ENCODE measurements at places on chromosomes 2 and 18.

GRCh38 chr2:231545105-231545902 lies 15.1 kb upstream of the NMUR1 start:
- DNase-seq: peak; percentile 74

- no peak for DNase-seq
Measured at GRCh38 chr2:43105586-43106558, 120.5 kb downstream of the ZFP36L2 start.

DNA sequence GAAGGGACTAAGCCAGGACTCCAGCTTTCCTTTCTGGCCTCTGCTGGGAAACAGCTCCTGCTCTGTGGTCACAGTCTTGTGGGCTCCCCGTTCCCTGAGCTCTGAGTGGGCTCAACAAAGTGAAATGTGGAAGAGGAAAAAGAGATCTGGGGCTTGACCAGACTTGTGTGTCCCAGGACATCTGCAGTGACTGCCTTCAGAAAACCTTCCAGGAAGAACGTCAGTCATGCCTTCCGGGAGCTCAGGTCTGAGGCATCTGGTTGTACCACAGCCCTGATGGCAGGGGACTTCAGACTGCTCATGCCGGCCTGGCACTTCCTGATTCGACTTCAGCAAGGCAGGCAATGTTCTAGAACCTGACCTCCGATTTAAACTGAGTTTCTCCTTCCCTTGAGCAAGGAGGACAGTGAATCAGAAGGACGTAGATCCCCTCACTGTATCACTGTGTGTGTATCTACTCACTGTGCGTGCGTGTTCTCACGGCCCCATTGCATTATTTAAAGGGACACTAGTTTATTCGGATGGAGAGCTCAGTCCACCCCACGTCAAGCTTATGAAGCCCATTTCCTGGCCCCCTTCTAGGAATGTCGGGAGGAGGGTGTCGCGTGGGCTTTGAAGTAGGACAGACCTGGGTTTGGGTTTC lies 548 bp upstream of the FBLN7 start:
- no peak for DNase-seq

DNA sequence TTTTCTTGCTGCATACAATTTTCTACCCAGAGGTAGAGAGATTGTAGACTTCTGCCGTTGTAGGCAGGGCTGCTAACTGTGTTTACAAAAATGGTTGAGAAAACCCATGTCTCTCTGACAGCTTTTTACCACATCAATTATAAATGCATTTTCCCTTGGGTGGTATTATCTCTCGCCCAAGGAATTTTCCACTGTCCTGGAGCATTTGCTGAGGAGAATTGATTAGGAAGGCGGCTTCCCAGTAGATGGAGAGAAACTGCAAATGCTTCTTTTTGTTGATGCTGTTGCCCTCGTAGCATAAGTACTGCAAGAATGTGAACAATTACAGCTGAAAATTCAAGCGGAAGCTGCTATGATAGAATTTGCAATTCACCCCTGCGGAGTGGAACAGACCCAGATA lies 1007.7 kb upstream of the KLHL29 start:
- no peak for DNase-seq

DNA sequence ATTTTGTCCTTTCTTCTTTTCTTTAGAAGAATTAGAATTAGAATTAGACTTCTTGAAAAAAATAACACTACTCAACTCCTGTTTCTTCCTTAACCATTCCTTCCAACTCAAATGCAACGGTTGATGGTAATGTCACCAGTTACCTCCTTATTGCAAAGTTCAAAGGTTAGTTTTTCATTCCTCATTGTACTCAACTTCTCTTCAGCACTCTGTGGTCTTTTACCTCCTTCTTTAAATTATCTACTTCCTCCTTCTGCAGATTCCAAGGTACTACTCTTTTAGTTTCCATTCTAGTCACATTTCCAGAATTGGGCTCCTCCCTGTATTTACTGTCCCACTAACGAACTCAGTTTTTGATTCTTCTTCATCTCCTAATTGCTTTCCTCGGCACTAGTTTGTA lies 700.7 kb downstream of the SATB2 start:
- no peak for DNase-seq

DNA sequence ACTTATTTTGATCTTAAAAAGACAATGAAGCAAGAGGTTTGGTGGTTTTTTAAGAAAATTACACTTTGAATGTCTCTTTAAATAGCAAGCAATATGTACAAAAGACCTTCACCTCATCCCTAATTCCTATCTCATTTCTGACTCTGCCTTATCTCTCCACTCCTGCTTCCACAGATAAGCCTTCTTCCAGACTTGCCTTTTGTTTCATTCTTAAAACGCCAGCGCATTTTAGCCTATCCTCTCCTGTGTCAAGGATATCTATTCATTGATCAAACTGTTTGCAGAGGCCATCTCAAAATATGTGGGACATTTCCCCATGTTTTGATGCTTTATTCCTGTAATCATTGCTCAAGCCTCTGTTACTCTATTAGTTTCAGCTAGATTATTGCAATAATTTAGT lies 562.5 kb downstream of the PARD3B start:
- DNase-seq: no peak

DNA sequence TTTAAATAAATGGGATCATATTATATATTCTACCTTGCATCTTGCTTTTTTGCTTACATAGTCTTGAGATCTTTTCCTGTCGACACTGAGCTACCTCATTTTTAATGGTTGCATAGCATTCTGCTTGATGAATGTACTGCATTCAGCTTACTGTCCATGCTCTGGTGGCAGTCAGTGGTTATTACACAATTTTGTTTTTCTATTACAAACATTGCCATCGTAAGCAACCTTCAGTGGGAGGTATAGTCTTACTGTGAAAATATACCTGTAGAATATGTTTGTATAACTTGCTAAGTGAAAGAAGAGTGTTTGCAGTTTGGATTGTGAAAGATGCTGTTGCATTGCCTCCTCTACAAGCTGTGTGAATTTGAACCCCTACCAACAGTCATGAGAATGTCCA lies 43.4 kb downstream of the UBXN4 start:
- no peak for DNase-seq

DNA sequence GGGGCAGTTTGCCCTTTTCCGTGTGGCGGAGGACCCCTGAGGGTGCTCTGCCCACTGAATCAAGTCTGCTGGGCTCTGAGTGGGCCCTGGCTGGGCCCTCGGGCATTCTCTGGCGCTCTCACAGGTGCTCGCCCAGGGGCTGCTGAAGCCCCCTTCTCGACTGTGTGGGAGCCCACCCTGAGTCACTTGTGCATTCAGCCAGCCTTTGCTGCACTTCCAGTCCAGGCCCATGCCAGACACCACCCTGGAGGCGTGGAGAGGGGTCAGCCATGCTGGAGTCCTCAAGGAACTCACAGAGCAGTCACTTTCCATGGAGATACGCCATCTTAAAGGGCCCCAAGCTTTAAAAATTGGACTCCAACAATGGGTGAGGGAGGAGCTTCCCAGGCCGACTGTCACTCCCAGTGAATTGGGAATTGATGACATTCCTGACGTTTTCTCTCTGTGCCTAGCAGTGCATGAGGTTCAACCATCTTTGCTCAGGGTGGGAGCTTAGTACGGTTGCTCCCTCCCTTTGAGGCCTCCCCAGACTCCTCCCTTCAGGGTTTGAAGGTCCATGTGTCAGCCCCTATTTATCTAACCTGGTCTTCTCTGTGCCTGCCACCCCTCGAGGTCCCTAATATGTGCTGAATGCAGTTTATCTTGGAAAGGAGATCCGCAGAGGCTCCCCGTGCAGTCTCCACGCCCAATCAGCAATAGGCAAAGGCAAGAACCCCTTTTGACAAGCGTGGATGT lies 71.8 kb upstream of the HS6ST1 start:
- no peak for DNase-seq

Measured in stimulated activated CD8-positive, alpha-beta memory T cell treated with anti-CD3 and anti-CD28 coated beads, Interleukin-15, amount 100 ng/mL, for 48 hours (primary cell).